ENCODE measurements at places on chromosomes 12 and 14.

GRCh38 chr12:47545938-47546609 is 159.8 kb downstream of the RPAP3 start:
- no peak for DNase-seq

DNA sequence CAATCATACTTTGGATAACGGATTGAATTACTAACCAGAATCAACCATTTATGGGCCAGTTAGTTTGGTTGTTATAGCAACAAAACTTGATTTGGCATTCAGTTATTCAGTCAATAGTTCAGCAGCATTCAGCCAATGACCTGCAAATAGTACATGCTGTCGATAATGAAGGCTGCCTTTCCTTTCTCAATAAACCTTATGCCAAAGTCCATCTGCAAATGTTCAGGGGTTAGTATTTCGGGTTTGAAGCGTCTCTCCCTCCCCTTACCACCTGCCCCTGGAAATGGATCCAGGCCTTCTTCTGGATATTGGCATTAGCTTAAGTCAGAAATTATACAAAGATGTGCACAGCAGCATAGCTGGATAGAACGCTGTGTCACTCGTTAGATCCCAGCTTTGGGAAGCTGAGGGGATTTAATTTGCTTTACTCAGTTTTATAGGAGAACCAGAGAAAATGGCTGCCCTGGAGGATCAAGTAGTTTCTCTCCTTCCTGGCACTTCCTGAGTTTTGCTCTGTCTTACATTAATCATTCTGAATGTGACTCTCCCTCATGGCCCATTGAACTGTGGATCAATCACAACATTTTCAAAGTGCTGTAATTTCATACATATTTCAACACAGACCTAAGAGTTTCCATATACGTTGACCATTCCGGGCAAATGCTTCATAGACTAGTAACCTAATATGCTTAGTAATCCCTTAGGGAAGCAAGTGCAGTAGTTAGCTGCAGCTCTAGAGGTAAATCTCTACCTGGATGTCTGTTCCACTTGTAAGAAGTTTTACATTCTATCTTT is 46.7 kb upstream of the PTPRR start:
- no peak for DNase-seq

GRCh38 chr12:88897723-88898122 is 317.5 kb upstream of the KITLG start:
- no peak for DNase-seq

DNA sequence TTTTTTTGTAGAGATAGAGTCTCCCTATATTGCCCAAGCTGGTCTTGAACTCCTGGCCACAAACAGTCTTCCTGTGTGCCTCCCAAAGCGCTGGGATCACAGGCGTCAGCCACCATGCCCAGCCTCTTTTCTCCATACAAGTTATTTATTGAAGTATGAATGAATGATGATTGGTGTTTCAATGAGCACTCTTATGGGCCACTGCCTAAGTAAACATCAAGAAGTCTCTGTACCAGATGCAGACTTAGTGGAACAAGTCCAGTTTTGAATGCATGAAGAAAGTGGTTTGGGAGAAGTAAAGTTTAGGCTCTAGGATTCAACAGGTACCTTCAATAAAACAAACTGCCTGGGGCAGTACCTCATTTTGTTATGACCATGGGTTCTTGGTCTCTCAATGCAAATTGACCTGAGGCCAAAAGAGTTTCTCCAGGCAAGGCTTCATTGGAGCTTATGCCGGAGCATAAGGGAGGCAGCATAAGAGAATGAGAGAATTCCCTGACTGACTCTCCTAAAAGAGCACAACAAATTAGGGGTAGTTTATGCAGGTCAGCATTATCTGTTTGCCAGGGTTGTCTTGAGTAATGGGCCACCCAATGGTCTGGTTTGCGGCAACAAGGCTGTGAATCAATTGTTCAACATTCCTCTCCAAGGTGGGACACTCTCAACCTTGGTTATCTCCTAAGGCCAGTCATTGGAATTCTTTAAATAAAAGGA is 1.1 kb upstream of the GMFB start:
- DNase-seq, result no peak

DNA sequence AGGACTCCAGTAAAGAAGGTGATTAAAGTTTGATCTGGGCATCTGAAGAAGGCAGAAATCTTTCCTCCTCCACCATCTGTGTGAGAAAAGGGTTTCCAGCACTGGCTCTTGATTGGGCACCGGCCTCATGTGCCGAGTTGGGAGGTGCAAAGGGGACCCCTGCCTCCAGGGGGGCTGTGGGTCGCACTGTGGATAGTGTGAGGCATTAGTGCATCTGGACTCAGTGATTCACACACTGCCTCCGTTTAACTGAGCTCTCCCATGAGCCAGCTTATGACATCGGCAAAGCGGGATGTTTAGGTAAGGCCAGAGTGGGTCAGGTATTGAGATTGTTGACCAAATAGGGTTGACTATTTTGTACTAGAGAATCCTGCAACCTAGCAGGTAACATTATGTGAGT is 8.9 kb downstream of the C1S start:
- no peak for DNase-seq

GRCh38 chr12:92769124-92769901 is 66.5 kb downstream of the PLEKHG7 start:
- no peak for DNase-seq
